CD8-positive, alpha-beta memory T cell (primary cell): ENCODE measurements at places on chromosomes 11 and 22.
A peak's percentile ranks its signal among the peaks of the same experiment; 100 is the strongest.

- no peaks in the 10 kb centered on the region for H3K27me3 ChIP-seq
- no peak overlapping the region for H3K27ac ChIP-seq
- no peaks in the 10 kb centered on the region for H3K4me1 ChIP-seq
- no peak overlapping the region for H3K4me3 ChIP-seq
- no peak for DNase-seq
- H3K36me3 ChIP-seq, result no peaks in the 10 kb centered on the region
These were observed 357.8 kb downstream of the CADM1 start for GRCh38 chr11:115146425-115146824.

DNA sequence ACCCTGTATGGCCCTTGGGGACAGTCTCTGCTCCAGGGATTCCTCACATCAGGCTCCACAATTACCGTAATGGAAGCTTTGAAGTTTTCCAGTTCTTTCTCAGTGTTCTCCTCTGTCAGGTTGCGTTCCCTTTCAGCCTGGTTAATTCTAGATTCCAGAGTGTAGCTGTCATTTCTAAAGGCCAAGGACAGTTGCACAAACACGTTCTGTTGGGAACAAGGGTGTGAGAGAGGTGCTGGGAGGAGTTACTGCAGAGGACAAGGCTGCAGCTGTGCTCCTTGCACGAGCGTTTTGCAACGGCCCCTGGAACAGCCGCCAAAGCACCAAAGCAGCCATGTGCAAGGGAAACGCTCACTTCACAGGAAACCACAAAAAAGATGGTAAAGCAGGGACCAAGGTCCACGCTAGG, 35.9 kb upstream of the LYVE1 start:
- H3K27me3 ChIP-seq, result no peaks in the 10 kb centered on the region
- no peaks in the 10 kb centered on the region for H3K36me3 ChIP-seq
- no peaks in the 10 kb centered on the region for H3K4me1 ChIP-seq
- H3K27ac ChIP-seq, result no peak overlapping the region
- H3K4me3 ChIP-seq, result no peak overlapping the region

DNA sequence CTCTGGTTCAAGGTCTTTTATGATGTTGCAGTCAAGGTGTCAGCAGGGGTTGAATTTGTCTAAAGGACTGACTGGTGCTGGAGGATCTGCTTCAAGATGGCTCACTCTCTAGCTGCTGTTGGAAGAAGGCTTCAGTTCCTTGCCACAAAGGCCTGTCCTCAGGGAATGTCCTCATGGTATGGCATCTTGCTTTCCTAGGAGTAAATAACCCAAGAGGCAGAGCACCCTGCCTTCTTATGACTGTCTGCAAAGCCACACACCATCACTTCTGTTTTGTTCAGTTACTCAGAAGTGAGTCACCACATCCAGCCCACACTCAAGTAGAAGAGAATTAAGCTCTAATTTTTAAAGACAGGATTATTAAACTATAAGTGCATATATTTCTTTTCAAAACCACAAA, 45.2 kb downstream of the PLAAT5 start:
- H3K36me3 ChIP-seq, result no peaks in the 10 kb centered on the region
- DNase-seq, result no peak
- H3K27ac ChIP-seq, result no peak overlapping the region
- no peak overlapping the region for H3K4me3 ChIP-seq
- no peaks in the 10 kb centered on the region for H3K27me3 ChIP-seq

- H3K27ac ChIP-seq, result no peak overlapping the region
- no peak for DNase-seq
- H3K4me3 ChIP-seq, result no peak overlapping the region
- no peaks in the 10 kb centered on the region for H3K27me3 ChIP-seq
- no peaks in the 10 kb centered on the region for H3K4me1 ChIP-seq
These were observed 274.8 kb downstream of the CTTN start for GRCh38 chr11:70672991-70673653.

GRCh38 chr11:70159627-70160570, 43.2 kb upstream of the FADD start:
- H3K4me3 ChIP-seq, result no peak overlapping the region
- no peaks in the 10 kb centered on the region for H3K36me3 ChIP-seq
- H3K27ac ChIP-seq, result no peak overlapping the region

DNA sequence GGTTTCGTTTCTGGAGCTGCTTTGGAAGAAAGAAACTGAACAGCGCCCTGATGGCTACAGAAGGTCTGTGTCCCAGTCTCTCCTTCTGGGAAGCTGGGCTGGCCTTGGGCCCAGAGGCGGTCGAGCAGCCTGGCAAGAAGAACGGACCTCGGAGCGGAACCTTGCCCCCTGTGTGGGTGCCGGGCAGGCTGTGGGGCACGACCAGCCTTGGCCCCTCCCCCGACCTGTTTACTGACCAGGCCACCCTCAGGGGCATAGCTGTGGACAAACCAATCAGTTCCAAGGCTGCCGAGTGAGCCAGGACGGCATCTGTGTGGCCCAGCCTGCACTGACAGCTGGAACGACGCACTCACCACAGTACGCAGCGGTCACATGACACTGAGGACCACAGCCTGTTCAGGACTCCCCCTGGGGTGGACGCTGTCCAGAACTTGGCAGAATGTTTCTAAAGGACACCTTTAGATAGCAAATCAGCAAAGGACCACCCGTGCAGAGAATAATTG, 7.2 kb downstream of the PIM3 start:
- no peak overlapping the region for H3K4me3 ChIP-seq
- peaks cover 13% of the 10 kb centered on the region for H3K36me3 ChIP-seq
- H3K4me1 ChIP-seq, result peaks cover 39% of the 10 kb centered on the region

DNA sequence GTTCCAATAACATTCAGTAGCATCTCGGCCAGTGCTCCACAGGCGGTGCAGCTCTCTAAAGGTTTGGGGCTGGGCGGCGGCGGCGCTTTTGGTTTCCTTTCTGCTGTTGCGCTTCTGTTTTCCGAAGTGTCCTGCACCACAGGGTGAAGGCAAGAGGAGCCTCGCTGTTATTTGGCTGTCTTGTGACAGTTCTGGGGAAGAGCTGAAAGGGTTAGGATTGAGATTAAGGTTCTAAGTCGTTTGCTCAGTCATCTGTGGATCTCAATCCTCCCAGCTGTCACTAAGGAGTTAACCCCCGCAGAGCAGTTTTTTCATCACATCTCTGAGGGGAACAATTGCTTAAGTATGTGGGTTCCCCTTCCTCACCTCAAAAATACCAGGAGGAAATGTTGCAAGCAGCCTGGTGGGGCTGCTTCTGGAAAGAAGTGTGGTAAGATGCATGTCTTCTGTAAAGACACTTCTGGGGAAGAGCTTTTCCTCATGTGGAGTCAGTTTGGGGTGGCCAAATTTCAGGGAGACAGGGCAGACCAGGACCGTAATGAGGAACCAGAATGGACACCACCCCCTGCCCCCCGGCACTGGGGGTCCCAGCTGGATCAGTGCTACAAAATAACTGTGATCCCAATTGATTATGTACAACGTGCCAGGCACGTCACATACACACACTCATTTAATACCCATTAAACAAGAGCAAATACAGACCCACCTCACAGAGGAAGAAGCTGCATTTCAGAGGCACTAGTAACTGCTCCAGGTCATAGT, 14.2 kb downstream of the TMEM121B start:
- DNase-seq, result no peak
- peaks cover 41% of the 10 kb centered on the region for H3K36me3 ChIP-seq
- no peak overlapping the region for H3K27ac ChIP-seq
- H3K27me3 ChIP-seq, result no peaks in the 10 kb centered on the region

- no peaks in the 10 kb centered on the region for H3K27me3 ChIP-seq
- no peaks in the 10 kb centered on the region for H3K4me1 ChIP-seq
- no peaks in the 10 kb centered on the region for H3K36me3 ChIP-seq
- H3K27ac ChIP-seq, result no peak overlapping the region
These were observed 138.5 kb upstream of the CTSC start for GRCh38 chr11:88475991-88476418.

GRCh38 chr22:24466716-24467328, 28.3 kb upstream of the UPB1 start:
- no peak overlapping the region for H3K4me3 ChIP-seq
- no peak for DNase-seq
- H3K36me3 ChIP-seq, result no peaks in the 10 kb centered on the region
- peaks cover 5% of the 10 kb centered on the region for H3K4me1 ChIP-seq
- no peaks in the 10 kb centered on the region for H3K27me3 ChIP-seq

DNA sequence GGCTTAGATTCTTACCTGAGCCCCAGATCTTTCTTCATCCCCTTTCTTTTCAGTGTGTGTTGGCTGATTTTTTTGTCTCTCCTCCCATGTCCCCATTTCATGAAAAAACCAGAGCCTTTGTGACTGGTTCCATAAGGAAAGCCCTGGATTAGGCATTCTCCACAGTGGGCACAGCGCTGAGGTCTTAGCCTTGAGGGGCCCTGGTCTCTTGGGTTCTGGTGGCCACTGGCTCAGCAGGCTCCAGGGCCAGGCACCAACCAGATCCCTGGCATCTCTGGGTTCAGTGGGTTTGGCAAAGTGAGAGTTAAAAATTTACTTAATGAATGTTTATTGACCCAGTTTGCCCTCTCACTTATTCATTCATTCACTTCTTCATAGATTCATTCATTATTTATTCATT, 49.5 kb upstream of the ACCSL start:
- H3K27ac ChIP-seq, result no peak overlapping the region
- no peak overlapping the region for H3K4me3 ChIP-seq
- no peaks in the 10 kb centered on the region for H3K27me3 ChIP-seq

DNA sequence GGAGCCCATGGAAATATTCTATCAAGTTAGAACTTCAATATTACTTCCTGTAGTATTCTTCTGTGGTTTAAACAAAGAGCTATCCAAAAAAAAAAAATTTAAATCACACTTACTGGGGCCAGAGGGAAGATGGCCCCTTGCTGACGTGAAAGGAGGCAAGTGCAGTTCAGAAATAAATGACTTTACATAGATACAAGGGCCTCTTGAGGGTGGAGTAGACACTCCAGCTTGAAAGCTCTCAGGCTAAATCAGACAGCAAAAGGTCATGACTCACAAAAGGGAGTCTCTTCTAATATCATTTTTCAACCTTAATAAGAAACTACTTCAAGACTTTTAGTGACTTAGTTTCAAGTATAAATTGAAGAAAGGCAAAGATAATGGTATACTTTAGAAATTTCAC, 1160.3 kb downstream of the FAM181B start:
- no peaks in the 10 kb centered on the region for H3K36me3 ChIP-seq
- no peak overlapping the region for H3K27ac ChIP-seq
- DNase-seq, result no peak
- no peaks in the 10 kb centered on the region for H3K27me3 ChIP-seq
- H3K4me1 ChIP-seq, result no peaks in the 10 kb centered on the region
- no peak overlapping the region for H3K4me3 ChIP-seq

DNA sequence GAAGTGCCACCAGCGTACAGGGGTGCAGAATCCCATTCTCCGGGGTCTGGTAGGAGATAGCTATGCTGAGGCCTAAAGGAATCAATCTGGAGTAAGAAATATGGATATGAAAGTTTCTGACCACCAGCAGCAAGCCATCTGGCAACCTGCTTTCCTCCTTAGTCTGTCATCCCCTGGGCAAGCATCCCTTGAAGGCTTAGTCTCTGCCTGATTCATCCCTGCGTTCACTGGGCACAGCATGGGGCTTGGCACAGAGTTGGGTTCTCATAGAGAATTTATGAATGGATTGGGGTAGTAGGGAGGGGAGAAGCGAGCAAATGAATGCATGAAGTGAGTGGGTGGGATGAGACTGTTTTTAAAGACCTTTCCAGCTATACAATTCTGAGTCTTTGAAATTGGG, 85.8 kb upstream of the NARS2 start:
- DNase-seq, result no peak
- H3K36me3 ChIP-seq, result no peaks in the 10 kb centered on the region
- no peaks in the 10 kb centered on the region for H3K4me1 ChIP-seq
- no peak overlapping the region for H3K4me3 ChIP-seq
- H3K27me3 ChIP-seq, result no peaks in the 10 kb centered on the region

GRCh38 chr11:797296-798092, 587 bp downstream of the SLC25A22 start:
- DNase-seq, result peak; percentile 81
- peaks cover 4% of the 10 kb centered on the region for H3K36me3 ChIP-seq
- H3K27ac ChIP-seq, result peak overlapping the region; percentile 86
- H3K4me1 ChIP-seq, result peaks cover 25% of the 10 kb centered on the region
- H3K27me3 ChIP-seq, result no peaks in the 10 kb centered on the region
- H3K4me3 ChIP-seq, result peak overlapping the region; percentile 92

GRCh38 chr11:115539844-115540243, 35.6 kb upstream of the CADM1 start:
- H3K4me1 ChIP-seq, result no peaks in the 10 kb centered on the region
- no peak overlapping the region for H3K4me3 ChIP-seq
- H3K36me3 ChIP-seq, result no peaks in the 10 kb centered on the region
- no peak for DNase-seq
- no peaks in the 10 kb centered on the region for H3K27me3 ChIP-seq
- H3K27ac ChIP-seq, result no peak overlapping the region

DNA sequence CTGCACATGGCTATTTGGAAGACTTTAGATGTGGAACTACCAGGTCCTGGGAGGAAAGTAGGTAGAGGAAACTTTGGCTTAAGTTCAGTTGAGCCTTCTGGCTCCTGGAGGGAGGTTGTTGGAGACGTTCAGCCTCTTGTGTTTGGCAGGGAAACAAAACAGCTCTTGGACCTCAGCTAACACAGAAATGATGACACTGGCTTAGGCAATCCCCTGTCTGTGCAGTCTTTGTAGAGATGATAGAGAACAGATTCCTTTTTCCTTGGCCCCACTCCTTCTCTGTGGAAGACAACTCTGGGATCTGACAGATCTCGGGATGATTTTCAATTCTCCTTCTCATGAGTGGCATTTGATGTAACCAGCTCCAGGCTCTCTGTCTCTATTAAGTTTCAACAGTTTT, 428.5 kb downstream of the TMEM135 start:
- H3K4me3 ChIP-seq, result no peak overlapping the region
- no peaks in the 10 kb centered on the region for H3K4me1 ChIP-seq
- no peak overlapping the region for H3K27ac ChIP-seq
- no peaks in the 10 kb centered on the region for H3K36me3 ChIP-seq
- no peak for DNase-seq

- no peak overlapping the region for H3K27ac ChIP-seq
- no peaks in the 10 kb centered on the region for H3K36me3 ChIP-seq
- H3K4me1 ChIP-seq, result peaks cover 18% of the 10 kb centered on the region
- H3K4me3 ChIP-seq, result no peak overlapping the region
- no peak for DNase-seq
These were observed 138.2 kb upstream of the MTMR2 start for GRCh38 chr11:96062134-96062533.

- H3K27ac ChIP-seq, result no peak overlapping the region
- H3K4me1 ChIP-seq, result no peaks in the 10 kb centered on the region
- no peaks in the 10 kb centered on the region for H3K27me3 ChIP-seq
- H3K36me3 ChIP-seq, result no peaks in the 10 kb centered on the region
These were observed 429.0 kb downstream of the SOX6 start for GRCh38 chr11:15927196-15927863.

DNA sequence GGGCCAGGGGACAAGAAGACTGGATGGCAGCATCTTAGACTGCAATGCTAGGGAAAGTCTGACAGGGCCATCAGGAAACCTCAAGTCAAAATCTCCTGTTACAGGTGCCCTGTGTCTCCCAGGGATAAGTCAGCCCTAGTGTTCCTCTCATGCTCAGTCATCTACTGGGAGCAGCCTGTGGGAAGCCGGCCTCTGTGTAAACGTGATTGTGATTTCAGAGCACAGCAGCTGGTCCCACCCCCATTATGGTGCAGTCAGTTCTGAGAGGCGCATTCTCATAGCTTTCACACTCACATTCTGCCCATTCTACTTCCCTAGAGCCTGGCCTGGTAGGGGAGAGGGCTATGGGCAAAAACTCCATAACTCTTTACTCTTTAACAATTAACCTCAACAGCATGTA, 7.2 kb upstream of the SLN start:
- no peaks in the 10 kb centered on the region for H3K27me3 ChIP-seq
- no peak for DNase-seq
- H3K27ac ChIP-seq, result no peak overlapping the region
- no peaks in the 10 kb centered on the region for H3K36me3 ChIP-seq
- no peaks in the 10 kb centered on the region for H3K4me1 ChIP-seq

- H3K27me3 ChIP-seq, result no peaks in the 10 kb centered on the region
- no peak overlapping the region for H3K27ac ChIP-seq
These were observed 4.2 kb downstream of the MMP1 start for GRCh38 chr11:102793677-102794290.
